ENCODE measurements at places on chromosomes 16 and 17.

- no peak for DNase-seq
Observed at GRCh38 chr16:53913099-53913870, 209.3 kb downstream of the FTO start.

DNA sequence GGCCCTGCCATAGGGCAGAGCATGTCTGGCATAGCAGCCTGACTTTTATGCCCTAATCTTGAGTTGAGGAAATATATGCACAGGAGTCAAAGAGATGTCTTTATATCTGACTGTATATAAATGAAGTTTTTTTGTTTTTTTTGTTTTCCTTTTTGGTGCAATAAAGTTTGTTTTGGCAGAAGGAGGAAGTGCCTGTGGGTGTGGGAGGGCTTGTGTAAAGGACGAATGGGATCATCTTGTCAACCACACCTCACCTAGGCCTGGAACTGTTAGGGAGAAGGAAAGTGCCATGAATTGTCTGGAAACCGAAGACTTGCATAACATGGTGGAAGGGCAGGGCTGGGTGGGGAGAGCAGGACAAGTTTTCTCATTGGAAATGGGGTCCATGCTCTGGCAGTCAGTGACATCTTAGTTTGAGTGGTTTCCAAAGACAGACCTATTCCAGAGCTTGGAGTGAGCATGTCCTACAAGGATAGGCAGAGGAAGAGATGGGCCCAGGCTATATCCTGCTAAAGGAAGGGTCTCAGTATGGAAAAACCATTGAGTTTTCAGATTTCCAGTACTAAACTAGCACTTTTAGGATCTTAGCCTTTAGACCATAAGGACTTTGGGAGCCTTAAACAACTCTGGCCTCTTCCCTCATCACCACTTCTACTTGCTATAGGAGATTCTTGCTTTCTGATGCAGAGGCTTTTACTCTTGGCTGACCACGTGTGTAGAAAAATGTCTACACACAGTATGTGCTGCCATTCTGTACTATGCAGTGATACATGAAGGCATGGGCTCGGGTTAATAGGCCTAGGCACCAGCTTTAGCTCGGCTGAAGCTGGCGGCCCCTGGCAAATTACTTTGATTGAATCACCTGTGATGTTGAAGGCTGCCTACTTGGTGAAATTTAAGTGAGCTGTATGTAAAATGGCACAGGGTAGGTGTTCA lies 15.5 kb downstream of the SNF8 start:
- no peak for DNase-seq

DNA sequence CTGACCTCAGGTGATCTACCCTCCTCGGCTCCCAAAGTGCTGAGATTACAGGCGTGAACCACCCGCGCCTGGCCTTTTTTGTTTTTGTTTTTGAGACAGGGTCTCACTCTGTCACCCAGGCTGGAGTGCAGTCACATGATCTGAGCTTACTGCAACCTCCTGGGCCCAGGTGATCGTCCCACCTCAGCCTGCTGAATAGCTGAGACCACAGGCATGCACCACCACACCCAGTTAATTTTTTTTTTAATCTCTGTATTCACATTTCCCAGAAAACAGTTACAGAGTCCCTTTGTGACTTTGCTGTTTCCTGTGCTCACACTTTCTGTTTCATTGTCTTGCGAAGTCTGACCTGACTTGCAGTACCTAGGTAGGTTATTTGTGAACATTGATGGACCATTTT lies 2.7 kb downstream of the CLUAP1 start:
- DNase-seq: no peak

- DNase-seq: no peak
Observed at GRCh38 chr17:68585643-68586042, 15.5 kb downstream of the FAM20A start.

GRCh38 chr17:61352781-61353491 lies 46.7 kb upstream of the TBX2 start:
- DNase-seq: no peak

DNA sequence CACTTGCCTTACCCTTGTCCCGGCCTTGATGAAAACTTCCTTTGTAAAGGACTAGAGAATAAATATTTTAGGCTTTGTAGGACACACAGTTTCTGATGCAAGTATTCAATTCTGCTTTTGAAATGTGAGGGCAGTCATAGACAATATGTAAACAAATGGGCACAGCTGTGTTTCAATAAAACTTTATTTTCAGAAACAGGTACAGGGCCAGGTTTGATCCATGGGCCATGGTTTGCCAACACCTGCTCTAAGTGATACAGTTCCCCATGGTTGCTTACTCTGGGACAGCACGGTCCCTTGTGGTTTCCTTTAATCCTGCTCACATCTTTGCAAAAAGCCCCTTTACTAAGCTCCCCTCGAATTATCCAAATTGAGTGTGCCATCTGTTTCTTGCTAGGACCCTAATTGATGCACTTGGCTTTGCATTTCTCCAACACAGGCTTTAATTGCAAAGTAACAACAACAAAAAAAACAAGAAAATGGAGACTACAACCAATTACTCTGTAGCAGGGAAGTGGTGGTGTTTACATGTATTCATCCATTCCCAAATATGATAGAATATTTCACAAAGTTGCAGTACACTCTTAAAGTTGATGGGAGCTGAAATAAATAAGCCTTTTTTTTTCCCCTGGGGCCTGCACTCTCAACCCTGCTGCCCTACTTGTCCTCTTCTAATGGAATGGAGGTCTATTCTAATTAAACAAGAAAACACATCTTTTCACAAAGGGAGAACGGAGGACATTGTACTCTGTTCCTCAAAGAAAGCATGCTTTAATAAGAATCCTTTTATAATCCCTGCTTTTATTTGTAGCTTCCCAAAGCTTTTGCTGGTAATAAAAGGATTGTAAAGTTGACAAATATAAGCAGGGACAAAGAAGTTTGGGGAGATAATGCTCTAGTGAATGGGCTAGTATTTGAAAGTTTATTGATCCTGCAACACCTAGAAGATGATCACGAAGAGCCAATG lies 37.7 kb upstream of the TOX3 start:
- DNase-seq: no peak
